DND-41 (cell line): ENCODE measurements at places on chromosomes 11 and 22.

DNA sequence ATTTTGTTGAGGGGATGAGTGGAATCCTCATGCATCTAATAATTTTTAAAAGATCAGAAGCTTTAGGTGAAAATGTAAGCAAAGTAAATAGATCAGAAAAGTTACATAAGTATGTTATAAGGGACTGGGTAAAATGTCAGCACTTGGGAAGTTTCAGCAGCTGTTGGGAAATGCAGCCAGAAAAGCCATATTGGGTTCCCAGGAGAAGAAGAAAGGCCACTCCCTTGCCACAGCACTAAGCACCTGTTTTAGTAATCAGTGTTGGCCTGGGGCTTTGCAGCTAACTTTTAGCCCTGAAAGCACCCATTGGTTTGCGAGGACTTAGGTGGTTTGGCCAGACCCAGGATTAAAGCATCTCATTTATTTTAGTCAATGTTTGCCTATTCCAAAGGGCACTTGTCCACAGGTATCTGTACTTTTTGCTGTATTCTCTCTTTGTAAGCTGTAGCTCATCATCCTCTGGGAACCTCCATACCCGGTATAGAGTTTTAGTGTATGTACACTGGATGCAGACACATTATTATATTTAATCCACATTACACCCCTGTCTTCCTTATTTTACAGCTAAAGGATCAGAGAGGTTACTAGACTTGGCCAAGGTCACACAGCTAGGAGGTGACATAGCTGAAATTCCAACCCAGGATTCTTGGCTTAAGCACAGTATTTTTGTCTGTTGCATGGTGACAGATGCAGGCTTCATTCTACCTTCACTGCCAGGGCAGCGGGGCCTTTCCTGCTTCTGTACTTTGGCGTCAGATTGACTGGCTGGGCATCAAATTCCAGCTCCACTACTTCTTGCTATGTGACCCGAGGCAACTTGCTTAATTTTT lies 127.7 kb upstream of the SESN3 start:
- no peaks in the 10 kb centered on the region for H3K4me1 ChIP-seq
- no peaks in the 10 kb centered on the region for H3K36me3 ChIP-seq
- H3K27ac ChIP-seq = no peak overlapping the region
- DNase-seq = no peak
- H3K27me3 ChIP-seq = no peaks in the 10 kb centered on the region
- no peak overlapping the region for H3K4me3 ChIP-seq

DNA sequence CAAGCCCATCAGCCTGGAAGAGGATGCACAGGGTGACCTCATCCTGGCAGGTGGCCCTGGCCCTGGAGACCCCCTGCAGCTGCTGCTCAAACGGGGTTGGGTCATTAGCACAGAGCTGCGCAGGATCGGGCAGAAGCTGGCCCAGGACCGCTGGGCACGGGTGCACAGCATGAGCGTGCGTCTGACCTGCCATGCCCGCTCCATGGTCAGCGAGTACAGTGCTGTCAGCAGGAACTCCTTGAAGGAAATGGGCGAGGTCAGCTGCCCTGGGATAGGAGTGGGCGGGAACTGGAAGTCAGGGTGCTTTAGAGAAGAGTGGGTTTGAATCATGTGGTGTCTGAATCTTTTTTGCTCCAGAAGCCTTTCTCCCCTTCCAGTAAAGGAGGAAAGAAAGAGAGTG lies 61.1 kb downstream of the INSC start:
- no peaks in the 10 kb centered on the region for H3K4me1 ChIP-seq
- H3K4me3 ChIP-seq = no peak overlapping the region
- H3K36me3 ChIP-seq = no peaks in the 10 kb centered on the region
- DNase-seq = no peak
- H3K27me3 ChIP-seq = peaks cover 19% of the 10 kb centered on the region
- no peak overlapping the region for H3K27ac ChIP-seq

DNA sequence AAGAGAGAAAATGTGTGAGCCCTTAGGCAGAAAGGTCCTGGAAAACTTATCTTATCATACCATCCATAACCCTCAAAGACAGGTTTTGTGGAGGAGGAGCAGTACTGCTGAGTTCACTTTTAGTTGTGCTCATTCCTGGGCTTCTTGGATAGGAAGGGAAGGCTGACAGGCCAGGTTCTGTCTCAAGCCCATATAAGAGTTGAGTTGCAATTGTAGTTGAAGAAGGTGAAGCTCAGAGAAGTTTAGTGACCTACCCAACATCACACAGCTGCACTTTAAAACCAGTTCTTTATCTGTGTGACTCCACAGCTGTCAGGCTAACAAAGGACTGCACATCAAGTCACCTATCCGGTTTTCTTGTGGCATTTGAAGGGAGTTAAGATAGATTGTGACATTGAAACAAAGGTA lies 13.0 kb downstream of the TEAD1 start:
- no peaks in the 10 kb centered on the region for H3K36me3 ChIP-seq
- no peak for DNase-seq
- no peak overlapping the region for H3K4me3 ChIP-seq
- H3K27me3 ChIP-seq = peaks cover 29% of the 10 kb centered on the region
- H3K27ac ChIP-seq = no peak overlapping the region

DNA sequence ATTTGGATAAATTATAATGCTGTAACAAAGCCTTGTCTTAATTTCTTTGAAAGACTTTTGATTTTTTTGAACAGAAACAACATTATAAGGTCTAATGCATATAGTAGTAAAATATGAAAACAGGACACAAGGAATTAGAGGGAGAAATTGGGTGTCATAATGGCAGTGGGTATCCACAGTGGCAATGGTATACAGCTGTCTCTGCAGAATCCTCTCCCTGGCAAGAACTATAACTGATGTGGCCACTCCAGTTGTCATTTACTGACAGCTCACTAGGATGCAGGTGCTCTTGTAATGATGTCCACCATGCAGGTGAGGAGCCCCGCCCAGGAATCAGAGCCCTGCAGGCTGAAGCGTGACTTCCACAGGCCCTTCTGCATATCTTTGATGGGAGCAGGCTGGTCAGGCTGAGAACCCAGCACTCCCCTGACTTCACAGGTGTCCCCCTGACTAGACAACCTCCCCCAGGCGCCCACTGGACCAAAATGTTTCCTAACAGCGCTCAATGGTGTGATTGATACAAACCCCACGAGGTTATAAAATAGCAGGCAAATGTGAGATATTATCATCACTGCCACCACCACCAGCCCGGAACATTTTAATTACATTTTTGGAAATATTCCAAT lies 32.8 kb upstream of the SERPIND1 start:
- H3K36me3 ChIP-seq = peaks cover 67% of the 10 kb centered on the region
- H3K27me3 ChIP-seq = no peaks in the 10 kb centered on the region
- H3K4me1 ChIP-seq = no peaks in the 10 kb centered on the region
- DNase-seq = no peak
- no peak overlapping the region for H3K4me3 ChIP-seq

DNA sequence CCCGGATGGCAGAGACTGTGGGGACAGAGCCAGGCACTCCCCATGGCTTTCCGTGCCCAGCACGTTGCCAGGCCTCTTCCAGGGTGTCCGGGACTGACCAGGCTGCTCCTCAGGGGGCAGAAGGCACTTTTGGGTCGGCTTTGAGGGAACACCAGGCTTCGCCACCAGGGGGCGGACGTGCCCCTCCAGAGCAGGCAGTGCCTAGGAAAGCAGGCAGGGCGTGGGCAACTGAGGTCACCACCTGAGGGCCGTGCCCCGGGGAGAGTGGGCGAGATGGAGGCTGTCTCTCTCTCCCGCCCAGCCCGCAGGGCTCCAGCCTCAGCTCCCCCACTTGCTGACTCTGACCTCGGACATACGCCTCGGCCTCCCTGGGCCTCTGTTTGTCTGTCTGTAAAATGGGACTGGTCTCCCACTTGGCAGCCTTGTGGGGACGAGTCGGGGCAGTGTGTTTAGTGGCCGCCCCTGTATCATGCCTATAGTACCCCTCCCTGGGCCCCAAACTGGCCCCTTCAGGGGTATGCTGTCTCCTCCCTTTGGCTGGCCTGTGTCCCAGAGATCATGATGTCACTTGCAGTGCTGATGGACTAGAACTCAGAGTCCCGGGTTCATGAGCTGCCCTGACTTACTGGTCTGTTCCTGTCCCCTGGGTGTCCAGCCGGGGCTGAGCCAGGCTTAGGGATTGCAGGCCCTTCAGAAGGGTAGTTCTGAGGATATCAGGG lies 4.4 kb upstream of the PRR5 start:
- no peak overlapping the region for H3K4me3 ChIP-seq
- H3K36me3 ChIP-seq = no peaks in the 10 kb centered on the region
- H3K27me3 ChIP-seq = peaks cover 10% of the 10 kb centered on the region
- DNase-seq = peak; percentile 83
- peaks cover 11% of the 10 kb centered on the region for H3K4me1 ChIP-seq

DNA sequence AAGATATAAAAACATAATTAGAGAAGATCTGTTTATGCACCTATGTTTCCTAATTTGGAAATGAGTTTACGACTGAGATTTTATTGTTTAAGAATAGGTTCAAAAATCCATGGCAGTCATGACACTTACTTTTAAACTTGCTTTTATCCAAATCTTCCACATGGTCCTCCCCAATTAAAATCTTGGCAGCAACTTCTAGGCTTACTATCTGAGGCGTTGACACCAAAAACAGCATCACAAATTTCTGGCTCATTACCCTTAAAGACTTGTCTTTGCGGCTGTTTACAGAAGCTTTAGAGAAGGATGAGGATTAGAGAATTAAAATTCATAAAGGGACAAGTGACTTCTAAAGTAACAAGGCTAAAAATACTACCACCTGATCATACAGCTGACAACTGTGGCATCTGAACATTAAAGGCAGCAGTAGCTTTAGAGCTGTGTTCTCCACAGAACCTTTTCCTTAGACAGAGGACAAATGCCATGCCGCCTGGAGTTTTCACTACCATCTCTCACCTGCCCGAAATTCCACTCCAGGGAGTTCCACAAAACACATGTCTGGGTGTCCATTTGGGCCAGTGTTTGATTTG lies 6.4 kb downstream of the E2F8 start:
- H3K4me3 ChIP-seq = no peak overlapping the region
- peaks cover 16% of the 10 kb centered on the region for H3K4me1 ChIP-seq
- no peak overlapping the region for H3K27ac ChIP-seq
- no peaks in the 10 kb centered on the region for H3K27me3 ChIP-seq
- H3K36me3 ChIP-seq = peaks cover 98% of the 10 kb centered on the region

DNA sequence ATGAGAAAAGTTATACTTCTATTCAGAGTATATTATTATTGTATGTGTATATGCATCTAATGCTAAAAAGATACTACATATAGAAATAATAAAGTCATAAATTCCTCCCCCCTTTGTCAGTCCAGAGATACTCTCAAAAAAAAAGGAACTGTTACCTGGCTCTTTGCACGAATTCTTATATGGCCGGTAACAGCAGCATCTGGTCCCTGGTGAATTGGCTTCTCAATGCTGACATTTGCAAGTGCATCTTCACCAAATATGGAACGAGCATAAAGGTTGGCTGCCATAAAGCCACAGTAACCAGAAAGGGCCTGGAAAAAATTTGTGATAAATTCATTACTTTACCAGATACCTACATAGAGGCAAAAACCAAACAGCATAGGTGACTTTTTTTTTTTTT lies 41.2 kb downstream of the COPB1 start:
- no peaks in the 10 kb centered on the region for H3K27me3 ChIP-seq
- H3K4me3 ChIP-seq = no peak overlapping the region
- no peak overlapping the region for H3K27ac ChIP-seq

GRCh38 chr11:132072044-132072857 lies 701.8 kb downstream of the NTM start:
- DNase-seq = no peak
- H3K36me3 ChIP-seq = no peaks in the 10 kb centered on the region
- no peaks in the 10 kb centered on the region for H3K4me1 ChIP-seq
- H3K27ac ChIP-seq = no peak overlapping the region

- no peaks in the 10 kb centered on the region for H3K36me3 ChIP-seq
- H3K4me1 ChIP-seq = no peaks in the 10 kb centered on the region
- peaks cover 22% of the 10 kb centered on the region for H3K27me3 ChIP-seq
- no peak overlapping the region for H3K4me3 ChIP-seq
- H3K27ac ChIP-seq = no peak overlapping the region
- no peak for DNase-seq
Measured at GRCh38 chr11:32081129-32081641, 9.7 kb upstream of the RCN1 start.

GRCh38 chr11:27871056-27871455 lies 170.8 kb upstream of the BDNF start:
- no peak overlapping the region for H3K27ac ChIP-seq
- peaks cover 2% of the 10 kb centered on the region for H3K27me3 ChIP-seq
- H3K36me3 ChIP-seq = no peaks in the 10 kb centered on the region
- no peak for DNase-seq

- peaks cover 9% of the 10 kb centered on the region for H3K27me3 ChIP-seq
- DNase-seq = no peak
- no peaks in the 10 kb centered on the region for H3K4me1 ChIP-seq
- H3K27ac ChIP-seq = no peak overlapping the region
- H3K36me3 ChIP-seq = no peaks in the 10 kb centered on the region
Measured at GRCh38 chr22:45077826-45078334, 68.1 kb upstream of the PHF21B start.

GRCh38 chr11:2576111-2576510 lies 123.7 kb downstream of the KCNQ1OT1 start:
- no peak overlapping the region for H3K27ac ChIP-seq
- no peak for DNase-seq
- no peak overlapping the region for H3K4me3 ChIP-seq

GRCh38 chr11:42521994-42522393 lies 789.8 kb upstream of the API5 start:
- no peak overlapping the region for H3K27ac ChIP-seq
- DNase-seq = no peak
- no peak overlapping the region for H3K4me3 ChIP-seq
- no peaks in the 10 kb centered on the region for H3K27me3 ChIP-seq
- no peaks in the 10 kb centered on the region for H3K4me1 ChIP-seq
- H3K36me3 ChIP-seq = no peaks in the 10 kb centered on the region

DNA sequence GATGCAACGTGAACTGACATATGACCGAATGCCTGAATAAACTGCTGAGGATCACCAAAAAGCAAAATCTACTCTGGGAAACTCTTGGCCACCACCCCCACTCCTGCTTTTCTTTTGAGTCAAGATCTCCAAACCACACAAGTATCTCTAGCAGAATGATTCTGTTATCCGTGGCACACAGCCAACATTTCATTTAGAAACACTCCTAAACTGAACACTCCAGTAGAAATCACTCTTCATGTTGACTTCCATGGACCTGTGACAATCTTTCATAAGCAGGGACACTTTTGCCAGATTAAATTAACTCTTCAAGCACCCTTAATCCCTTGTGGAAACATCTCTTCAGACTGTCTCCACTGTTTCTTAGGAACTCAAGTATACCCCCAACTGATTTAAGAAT lies 44.4 kb downstream of the VSIG10L2 start:
- DNase-seq = no peak
- H3K4me3 ChIP-seq = no peak overlapping the region
- H3K36me3 ChIP-seq = no peaks in the 10 kb centered on the region
- H3K27ac ChIP-seq = no peak overlapping the region

DNA sequence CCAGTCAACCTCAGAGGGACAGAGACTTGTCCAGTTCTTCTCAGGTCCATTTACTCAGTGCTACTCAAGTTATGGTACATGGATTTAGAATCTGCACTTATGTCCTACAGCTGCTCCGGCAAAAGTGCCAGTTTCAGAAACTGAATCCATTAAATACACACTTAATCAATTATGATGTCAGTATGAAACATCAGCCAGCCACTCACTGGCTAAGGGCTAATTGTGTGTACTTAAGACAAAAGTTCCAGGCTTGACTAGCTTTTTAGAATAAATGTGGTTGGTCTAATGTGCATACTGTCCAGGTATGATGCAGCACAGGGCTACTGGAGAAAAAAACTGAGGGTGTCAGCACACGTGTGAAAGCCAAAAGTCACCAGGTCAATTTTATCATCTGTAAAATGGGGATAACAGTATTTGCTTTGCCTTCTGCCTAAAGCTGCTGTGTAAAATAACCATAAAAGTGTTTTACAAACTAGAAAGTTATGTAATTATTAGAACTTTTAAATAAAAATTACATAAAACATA lies 55.4 kb upstream of the CYP2D6 start:
- H3K36me3 ChIP-seq = peaks cover 7% of the 10 kb centered on the region; the same call in 1 of the 2 replicates
- H3K4me3 ChIP-seq = no peak overlapping the region
- H3K27ac ChIP-seq = no peak overlapping the region
